ENCODE measurements at places on chromosomes 2 and 18.

DNA sequence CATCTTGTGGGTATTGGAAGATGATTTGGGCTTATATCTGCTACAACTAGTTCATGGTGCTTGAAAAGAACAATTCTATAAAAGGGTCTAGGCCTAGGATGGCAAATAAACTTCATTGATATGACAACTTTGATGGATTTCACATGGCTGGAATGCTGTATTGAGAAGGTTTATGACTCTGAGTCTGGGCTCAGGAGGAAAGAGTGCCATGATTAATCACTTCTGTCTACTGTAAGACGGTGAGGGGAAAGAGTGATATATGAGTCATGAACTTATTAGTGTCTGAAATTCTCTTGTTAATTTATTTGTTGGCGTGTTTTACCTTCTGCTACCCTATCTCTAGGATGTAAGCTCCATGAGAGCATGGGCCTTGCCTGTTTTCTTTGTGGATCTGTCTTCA lies 17.0 kb upstream of the ADCYAP1 start:
- no peak for DNase-seq

DNA sequence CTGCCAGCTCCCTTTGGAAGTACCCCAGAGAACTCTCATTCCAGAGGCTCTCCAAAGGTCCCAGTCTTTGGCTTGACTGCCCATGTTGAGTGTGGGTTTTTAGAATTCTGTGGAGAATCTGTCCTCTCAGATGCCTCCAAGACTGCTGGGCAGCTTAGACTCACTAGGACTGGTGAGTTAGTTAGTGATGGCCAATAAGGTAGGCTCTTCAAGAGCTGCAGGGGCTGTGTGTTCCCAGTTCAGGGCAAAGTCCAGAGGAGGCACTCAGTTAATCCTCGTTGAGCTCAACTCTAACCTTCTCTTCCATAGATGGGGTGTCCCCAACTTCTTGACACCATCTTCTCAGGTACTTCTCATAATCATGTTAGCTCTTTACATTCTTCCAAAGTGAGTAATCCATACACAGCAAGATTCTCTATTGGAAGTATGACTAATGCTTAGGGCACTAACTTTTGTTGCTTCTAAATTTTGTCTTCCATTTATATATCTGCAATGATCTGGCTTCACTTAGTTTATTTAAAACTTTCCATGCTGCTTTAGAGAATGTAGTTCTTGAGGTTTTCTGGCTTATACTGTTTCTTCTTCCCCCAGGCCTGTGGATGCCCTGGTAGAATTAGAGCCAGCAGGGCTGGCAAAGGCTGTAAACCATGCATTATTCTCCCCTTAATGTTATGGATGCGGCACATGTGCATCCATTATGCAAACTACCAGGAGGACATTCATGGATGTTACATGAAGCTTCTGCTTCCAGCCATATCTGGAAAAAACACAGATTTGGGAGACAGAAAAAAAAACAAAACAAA lies 88.9 kb downstream of the POLE4 start:
- DNase-seq, result no peak

- DNase-seq, result peak; percentile 52
Measured at GRCh38 chr2:32626639-32627221, 1.1 kb upstream of the TTC27 start.

GRCh38 chr2:133871545-133872209 lies 303.4 kb upstream of the NCKAP5 start:
- DNase-seq, result no peak

- DNase-seq, result no peak
Measured at GRCh38 chr2:85853499-85854165, 35.2 kb downstream of the ST3GAL5 start.

DNA sequence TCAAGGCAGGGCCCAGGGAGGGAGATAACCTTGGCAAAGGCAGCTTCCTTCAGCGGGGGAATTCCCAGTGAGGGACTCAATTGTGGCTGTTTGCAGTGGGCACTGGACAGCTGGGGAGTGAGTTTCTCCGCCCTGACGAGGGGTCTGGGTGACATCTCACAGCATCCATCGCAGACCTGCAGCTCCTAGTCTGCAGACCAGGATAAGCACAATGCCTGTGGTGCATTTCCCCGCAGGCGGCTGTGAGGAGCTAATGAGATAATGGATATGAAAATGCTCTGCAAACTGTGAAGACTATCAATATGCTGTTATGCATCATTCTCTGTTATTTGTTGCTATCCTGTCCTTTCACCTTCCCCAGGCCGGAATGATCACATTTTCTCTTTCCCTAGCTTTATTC lies 30.0 kb upstream of the CYP1B1 start:
- peak; percentile 16 for DNase-seq

DNA sequence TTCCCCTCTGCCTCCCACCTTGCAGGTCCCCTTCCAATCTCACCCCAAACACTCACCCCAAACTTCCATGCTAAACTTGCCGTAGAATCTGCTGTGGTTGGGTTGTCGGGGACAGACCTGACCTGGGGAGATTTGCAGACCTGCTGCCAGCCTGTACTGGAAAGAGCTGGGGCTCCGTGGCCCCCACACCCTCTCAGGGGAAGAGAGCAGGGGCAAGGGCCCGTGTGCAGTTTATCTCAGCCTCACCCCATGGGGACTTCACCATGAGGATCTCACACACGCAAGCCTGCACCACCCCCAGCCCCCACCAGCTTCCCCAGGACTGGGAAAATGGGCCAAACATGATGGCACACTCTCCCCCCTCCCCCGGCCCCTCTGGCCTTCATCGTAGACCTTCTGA lies 30.7 kb downstream of the KCNIP3 start:
- DNase-seq, result no peak

GRCh38 chr2:224498991-224499390 lies 86.2 kb downstream of the CUL3 start:
- no peak for DNase-seq

DNA sequence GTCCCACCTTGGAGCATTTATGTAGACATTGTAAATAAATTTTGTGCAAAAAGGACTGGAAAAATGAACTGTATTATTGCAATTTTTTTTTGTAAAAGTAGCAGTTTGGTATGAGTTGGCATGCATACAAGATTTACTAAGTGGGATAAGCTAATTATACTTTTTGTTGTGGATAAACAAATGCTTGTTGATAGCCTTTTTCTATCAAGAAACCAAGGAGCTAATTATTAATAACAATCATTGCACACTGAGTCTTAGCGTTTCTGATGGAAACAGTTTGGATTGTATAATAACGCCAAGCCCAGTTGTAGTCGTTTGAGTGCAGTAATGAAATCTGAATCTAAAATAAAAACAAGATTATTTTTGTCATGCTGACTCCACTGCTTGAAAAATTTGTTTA lies 137.5 kb downstream of the MEIS1 start:
- no peak for DNase-seq

GRCh38 chr2:95305380-95306061 lies 8.4 kb downstream of the KCNIP3 start:
- DNase-seq, result no peak

- DNase-seq, result no peak
Measured at GRCh38 chr2:77017355-77017745, 504.8 kb downstream of the LRRTM4 start.

DNA sequence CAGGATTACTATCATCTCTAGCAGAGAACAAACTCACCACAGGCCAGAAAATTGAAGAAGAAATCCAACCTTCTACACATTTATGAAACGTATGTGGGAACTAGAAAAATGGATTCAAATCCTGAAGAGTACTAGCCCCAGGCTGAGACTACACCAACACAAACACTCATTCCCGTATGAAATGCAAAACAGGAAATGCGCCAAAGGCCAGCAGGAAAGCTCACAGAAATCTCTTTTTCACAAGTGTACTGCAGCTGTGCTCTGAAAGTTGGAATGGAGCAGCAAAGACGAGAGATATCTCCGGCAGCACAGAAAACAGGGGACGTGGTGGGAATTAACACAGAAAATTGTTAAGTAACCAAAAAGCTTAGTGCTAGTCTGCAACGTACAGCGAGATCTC lies 913.5 kb downstream of the TDRD15 start:
- DNase-seq, result no peak

DNA sequence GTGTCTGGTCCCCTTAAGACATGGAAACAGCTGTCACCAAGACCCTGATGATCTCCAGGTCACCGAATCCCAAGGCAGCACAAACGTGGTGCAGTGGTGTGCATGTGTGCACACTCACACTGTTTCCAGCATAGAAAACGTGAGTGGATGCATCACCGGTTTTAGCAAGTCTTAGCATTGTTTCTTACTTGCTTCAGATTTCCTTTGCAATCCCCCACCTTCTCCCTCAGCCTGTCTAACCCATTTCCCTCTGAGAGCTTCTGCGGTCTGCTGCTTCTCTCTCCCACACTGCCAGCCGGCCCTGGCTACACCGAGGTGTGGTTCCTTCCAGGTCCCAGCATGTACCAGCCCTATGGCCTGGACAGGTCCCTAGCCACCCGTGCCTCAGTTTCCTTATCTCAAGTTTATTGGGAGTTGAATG lies 343.4 kb upstream of the HS6ST1 start:
- DNase-seq, result no peak

- DNase-seq, result no peak
Measured at GRCh38 chr2:43896906-43897305, 58.1 kb downstream of the ABCG8 start.

GRCh38 chr2:240670402-240670801 lies 12.3 kb downstream of the AQP12B start:
- DNase-seq, result no peak

GRCh38 chr2:204024503-204024902 lies 87.9 kb downstream of the ICOS start:
- DNase-seq, result no peak

- DNase-seq, result no peak
Measured at GRCh38 chr2:118495290-118495689, 352.2 kb downstream of the EN1 start.

GRCh38 chr2:68487773-68488355 lies 20.5 kb downstream of the APLF start:
- no peak for DNase-seq

GRCh38 chr2:61537277-61537949 lies 743 bp downstream of the XPO1 start:
- DNase-seq, result no peak

- DNase-seq, result no peak
Measured at GRCh38 chr2:46010223-46010924, 286.8 kb upstream of the EPAS1 start.

All from right kidney (tissue), 9 donors.